ENCODE measurements at places on chromosomes 2 and 18. TPM values are rescaled to one million over a fixed set of nuclear protein-coding genes. Genes with fewer than 3 reads are reported as not detected.

GRCh38 chr2:21037671-21038108 is 6.2 kb downstream of the APOB start:
- H3K4me1 ChIP-seq, result no peaks in the 10 kb centered on the region
- H3K36me3 ChIP-seq, result no peaks in the 10 kb centered on the region
- H3K27me3 ChIP-seq, result no peaks in the 10 kb centered on the region

GRCh38 chr2:88054782-88055370 is 707 bp downstream of the KRCC1 start:
- no peaks in the 10 kb centered on the region for H3K36me3 ChIP-seq
- peak overlapping the region; percentile 85 for H3K4me3 ChIP-seq
- no peak for DNase-seq

LIMS4 gene
- total RNA-seq, result not detected

ASIC4 gene
- 0.21 TPM for total RNA-seq

GRCh38 chr2:226122041-226122440 is 677.6 kb downstream of the IRS1 start:
- H3K36me3 ChIP-seq, result no peaks in the 10 kb centered on the region
- H3K4me1 ChIP-seq, result peaks cover 4% of the 10 kb centered on the region
- no peak for DNase-seq
- peak overlapping the region; percentile 57 for H3K27ac ChIP-seq
- no peaks in the 10 kb centered on the region for H3K27me3 ChIP-seq

DLX2 gene
- total RNA-seq, result not detected

DNA sequence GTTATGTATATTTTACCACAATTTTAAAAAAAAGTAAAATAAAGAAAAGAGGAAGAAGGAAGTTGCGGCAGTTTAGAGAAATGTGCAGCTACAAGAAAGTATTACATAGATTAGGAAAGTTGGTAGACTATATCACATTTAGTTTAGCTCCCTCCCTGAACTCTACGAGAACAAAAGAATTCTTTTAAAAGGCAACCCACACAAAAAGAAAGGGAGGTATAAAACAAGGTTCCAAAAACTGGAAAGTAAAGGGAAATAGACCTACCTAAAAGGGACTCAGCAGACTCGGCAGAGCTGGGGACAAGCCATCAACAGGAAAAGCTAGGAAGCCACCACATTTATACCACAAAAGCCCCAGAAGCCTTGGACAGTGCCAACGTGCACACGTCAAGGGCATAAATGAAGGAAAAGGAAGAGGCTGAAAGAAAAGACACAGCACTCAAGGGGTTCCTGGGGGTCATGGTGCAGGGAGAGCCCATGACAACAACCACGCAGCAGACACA is 9.1 kb downstream of the TMEM127 start:
- DNase-seq, result no peak
- peak overlapping the region; percentile 10 for H3K27ac ChIP-seq
- H3K36me3 ChIP-seq, result no peaks in the 10 kb centered on the region

GRCh38 chr2:180905002-180905401 is 75.4 kb upstream of the UBE2E3 start:
- DNase-seq, result no peak
- H3K27me3 ChIP-seq, result no peaks in the 10 kb centered on the region
- no peaks in the 10 kb centered on the region for H3K4me1 ChIP-seq
- no peak overlapping the region for H3K4me3 ChIP-seq

EVA1A gene
- 22.1 TPM for total RNA-seq

DOK6 gene
- 1.6 TPM for total RNA-seq

DNA sequence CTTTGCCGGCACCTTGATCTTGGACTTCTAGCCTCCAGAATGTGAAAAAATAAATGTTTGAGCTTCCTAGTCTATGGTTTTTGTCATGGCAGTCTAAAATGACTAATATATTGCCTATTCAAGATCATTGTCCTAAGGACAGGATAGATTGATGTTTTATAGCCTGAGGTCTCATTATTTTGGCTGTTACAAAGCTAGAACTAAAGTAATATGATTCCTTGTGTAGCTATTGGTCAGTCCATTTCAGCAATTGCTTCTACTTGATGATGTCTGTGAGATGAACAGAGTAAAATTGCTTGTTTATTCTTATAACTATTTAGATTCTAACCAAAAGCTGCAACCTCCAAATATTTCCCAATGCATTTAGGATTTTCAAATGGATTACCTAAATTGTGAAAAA is 145.0 kb downstream of the HRH4 start:
- H3K4me1 ChIP-seq, result no peaks in the 10 kb centered on the region
- DNase-seq, result no peak
- H3K36me3 ChIP-seq, result no peaks in the 10 kb centered on the region
- H3K4me3 ChIP-seq, result no peak overlapping the region

DNA sequence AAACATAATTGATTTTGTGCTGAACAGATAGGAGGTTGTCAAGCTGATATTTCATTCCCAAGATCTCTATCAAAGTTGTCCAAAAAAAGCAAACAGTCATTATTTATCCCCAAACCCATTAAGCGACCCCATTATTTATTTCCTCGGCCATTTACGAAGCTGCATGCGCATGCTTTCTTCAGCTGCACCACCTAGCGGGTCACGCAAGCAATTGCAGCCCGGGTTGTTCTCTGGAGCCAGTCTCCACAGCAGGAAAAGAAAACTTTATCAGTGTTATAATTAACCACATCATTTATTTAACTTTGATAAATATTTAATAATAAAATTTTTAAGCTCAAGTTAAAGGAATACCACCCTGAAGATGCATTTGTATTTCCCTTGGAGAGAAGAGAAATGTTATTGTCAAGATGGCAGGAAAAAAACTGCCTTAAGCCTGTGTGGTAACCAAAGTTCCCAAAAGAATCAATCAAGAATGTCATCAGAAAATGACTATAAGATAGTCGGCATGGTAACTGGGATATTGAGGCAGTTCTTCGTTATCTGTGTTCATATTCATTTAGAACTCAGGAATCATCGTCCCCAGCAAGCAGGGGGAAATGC is 304.7 kb downstream of the FBXO15 start:
- H3K27me3 ChIP-seq, result no peaks in the 10 kb centered on the region
- H3K27ac ChIP-seq, result no peak overlapping the region
- DNase-seq, result peak; percentile 19
- no peak overlapping the region for H3K4me3 ChIP-seq
- H3K4me1 ChIP-seq, result no peaks in the 10 kb centered on the region

B4GALT6 gene
- total RNA-seq, result 5.8 TPM

LCT gene
- not detected for total RNA-seq

DNA sequence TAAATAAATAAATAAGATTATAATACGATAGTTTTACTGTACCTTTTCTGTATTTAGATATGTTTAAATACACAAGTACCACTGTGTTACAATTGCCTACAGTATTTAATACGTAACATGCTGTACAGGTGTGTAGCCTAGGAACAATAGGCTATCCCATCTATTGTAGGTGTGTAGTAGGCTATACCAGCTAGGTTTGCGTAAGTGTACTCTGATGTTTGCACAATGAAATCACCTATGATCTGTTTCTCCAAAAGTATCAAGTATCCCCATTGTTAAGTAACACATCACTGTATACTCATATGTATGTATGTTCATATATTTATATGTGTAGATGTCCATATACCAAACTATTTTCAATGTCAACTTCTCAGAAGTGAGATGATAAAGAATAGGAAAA is 118.2 kb upstream of the RND3 start:
- no peak overlapping the region for H3K27ac ChIP-seq
- H3K4me3 ChIP-seq, result no peak overlapping the region
- no peaks in the 10 kb centered on the region for H3K27me3 ChIP-seq
- H3K4me1 ChIP-seq, result no peaks in the 10 kb centered on the region
- H3K36me3 ChIP-seq, result no peaks in the 10 kb centered on the region

GRCh38 chr18:68699043-68699442 is 15.9 kb downstream of the TMX3 start:
- no peaks in the 10 kb centered on the region for H3K4me1 ChIP-seq
- H3K27me3 ChIP-seq, result no peaks in the 10 kb centered on the region
- H3K36me3 ChIP-seq, result no peaks in the 10 kb centered on the region
- H3K27ac ChIP-seq, result no peak overlapping the region
- no peak overlapping the region for H3K4me3 ChIP-seq
- no peak for DNase-seq

OR6B2 gene
- total RNA-seq, result not detected

VSNL1 gene
- total RNA-seq, result 0.61 TPM

HOXD8 gene
- 25.8 TPM for total RNA-seq

GRCh38 chr2:60432035-60432601 is 121.3 kb downstream of the BCL11A start:
- no peaks in the 10 kb centered on the region for H3K4me1 ChIP-seq
- H3K27ac ChIP-seq, result no peak overlapping the region
- H3K4me3 ChIP-seq, result no peak overlapping the region

GRCh38 chr18:7047336-7047735 is 70.3 kb downstream of the LAMA1 start:
- no peak overlapping the region for H3K4me3 ChIP-seq
- no peak overlapping the region for H3K27ac ChIP-seq
- no peaks in the 10 kb centered on the region for H3K27me3 ChIP-seq
- DNase-seq, result no peak

DNA sequence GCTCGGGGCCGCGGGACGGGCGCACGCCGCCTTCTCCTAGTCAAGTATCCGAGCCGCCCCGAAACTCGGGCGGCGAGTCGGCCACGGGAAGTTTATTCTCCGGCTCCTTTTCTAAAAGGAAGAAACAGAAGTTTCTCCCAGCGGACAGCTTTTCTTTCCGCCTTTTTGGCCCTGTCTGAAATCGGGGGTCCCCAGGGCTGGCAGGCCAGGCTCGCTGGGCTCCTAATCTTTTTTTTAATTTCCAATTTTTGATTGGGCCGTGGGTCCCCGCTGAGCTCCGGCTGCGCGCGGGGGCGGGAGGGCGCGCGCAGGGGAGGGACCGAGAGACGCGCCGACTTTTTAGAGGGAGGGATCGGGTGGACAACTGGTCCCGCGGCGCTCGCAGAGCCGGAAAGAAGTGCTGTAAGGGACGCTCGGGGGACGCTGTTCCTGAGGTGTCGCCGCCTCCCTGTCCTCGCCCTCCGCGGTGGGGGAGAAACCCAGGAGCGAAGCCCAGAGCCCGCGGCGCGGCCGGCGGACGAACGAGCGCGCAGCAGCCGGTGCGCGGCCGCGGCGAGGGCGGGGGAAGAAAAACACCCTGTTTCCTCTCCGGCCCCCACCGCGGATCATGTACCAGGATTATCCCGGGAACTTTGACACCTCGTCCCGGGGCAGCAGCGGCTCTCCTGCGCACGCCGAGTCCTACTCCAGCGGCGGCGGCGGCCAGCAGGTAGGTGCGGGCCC is 617 bp downstream of the FOSL2 start:
- no peaks in the 10 kb centered on the region for H3K4me1 ChIP-seq
- no peaks in the 10 kb centered on the region for H3K36me3 ChIP-seq
- peak; percentile 63 for DNase-seq

- peaks cover 10% of the 10 kb centered on the region for H3K4me1 ChIP-seq
- no peak overlapping the region for H3K4me3 ChIP-seq
- peak overlapping the region; percentile 78 for H3K27ac ChIP-seq
- no peaks in the 10 kb centered on the region for H3K36me3 ChIP-seq
Observed at GRCh38 chr18:62438402-62438801, 84.4 kb upstream of the ZCCHC2 start.
